ENCODE measurements at places on chromosomes 7 and 10.

- no peak for DNase-seq
These were observed 129.6 kb upstream of the MKLN1 start for GRCh38 chr7:131197920-131198615.

- no peak for DNase-seq
These were observed 177.3 kb upstream of the GRB10 start for GRCh38 chr7:50959991-50960390.

GRCh38 chr10:112526139-112526538 lies 79.1 kb downstream of the VTI1A start:
- DNase-seq = no peak

- peak; percentile 40 for DNase-seq
These were observed 52.8 kb downstream of the DLG5 start for GRCh38 chr10:77873536-77874380.

- DNase-seq = no peak
These were observed 43.5 kb downstream of the NPS start for GRCh38 chr10:127592586-127592985.

DNA sequence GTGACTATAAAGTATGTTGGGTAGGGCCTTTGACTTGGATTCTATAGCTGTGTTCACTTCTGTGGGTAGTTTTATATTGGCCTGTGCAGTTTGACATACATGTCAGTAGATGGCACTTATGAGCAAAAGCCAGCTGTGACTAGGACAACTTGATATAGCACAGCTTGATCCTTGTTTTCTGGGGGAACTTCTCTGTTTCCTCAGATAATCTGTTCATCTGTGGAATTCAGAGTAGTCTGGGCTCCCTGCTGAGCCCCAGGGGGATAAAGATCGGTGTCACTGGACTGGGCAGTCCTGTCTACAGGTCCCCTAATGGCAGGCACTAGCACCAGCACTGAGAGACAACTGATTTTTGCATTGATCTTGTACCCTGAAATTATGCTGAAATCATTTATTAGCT lies 25.4 kb downstream of the CYP2C9 start:
- DNase-seq = peak; percentile 16

DNA sequence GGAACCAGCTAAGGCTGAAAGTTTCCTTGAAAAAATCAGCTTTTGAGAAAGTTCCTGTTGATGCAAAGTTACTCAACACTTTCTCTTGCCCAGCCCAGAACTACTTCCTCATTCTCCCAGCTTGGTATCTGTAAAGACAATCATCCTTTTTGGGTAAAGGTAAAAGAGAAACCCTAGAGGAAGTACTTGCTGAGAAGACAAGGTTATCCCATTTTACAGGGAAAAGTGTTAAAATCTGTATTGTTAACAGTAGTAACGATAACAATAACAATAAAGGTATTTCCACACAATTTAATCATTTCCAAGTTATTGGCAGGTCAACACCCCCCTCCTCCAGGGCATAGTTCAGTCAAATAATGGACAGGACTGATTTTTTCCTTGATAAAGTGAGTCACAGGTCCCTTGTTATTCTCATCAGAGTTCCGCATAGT lies 2.4 kb downstream of the ALOX5 start:
- DNase-seq = no peak

DNA sequence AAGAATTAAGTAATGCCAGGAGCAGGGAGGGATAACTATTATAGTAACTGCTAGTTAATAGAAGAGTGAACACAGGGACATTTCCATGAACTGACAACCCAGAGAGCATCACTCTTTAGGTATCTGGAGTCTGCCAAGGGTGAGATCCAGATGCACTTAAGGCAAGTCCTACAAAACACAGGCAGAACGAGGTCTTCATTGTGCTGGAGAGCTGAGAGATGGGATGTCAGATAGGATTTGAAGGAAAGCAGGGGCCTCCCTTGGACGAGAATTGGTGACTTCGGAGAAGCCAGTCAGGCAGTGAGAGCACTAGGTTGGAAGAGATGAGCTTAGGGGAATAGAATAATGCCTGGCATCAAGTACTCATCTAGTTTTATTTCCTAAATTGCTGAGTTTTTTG lies 684.5 kb downstream of the GATA3 start:
- DNase-seq = no peak

DNA sequence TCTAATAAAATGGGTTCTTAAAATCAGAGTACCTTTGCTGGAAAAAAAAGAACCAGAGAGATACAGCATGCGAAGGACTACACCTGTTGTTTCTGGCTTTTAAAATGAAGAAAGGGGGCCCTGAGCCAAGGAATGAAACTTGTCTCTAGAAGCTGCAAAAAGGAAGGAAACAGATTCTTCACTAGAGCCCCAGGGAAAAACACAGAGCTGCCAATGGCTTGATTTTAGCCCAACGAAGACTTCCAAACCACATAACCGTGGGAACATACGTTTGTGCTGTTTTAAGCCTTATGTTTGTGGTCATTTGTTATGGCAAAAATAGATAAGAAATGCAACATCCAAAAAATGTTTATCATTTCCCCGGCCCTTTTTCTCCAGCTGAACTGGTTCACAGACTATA lies 780.0 kb downstream of the SORCS1 start:
- DNase-seq = no peak

DNA sequence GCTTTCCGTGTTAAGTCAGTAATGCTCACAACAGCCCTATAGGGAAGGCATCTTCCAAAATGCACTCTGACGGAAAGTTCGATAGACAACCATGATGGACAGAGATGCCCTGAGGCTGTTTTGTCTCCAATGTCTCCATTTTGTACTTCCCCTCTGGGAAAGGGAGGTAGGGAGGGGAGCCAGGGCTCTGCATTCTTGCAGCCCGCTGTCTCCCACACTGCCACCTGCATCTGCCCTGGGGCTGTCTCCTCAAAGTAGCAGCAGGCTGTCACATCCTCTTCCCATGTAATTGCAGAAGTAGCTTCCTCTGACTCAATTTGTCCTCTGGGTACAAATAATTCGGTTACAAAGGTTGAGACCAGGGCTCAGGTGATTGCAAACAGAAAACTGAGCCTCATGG lies 131.4 kb downstream of the GPAM start:
- DNase-seq = no peak

DNA sequence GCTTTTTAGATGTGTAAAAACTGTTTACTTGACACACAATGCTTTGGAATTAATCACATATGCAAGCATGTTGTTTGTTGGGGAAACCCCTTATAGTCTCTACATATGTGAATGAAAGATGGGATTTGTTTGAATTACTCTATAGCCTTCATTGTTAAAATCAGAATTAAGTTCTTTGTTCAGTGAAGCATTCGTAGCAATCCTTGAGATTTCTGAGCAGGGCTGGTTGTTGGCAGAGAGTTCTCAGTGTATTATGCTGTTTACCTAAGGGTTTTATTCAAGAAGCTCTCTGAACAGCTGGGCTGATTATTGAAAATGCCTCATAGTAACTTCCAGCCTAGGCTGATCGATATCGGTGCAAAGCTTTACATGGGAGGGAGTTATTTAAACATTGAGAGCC lies 190.9 kb downstream of the VTI1A start:
- DNase-seq = no peak

DNA sequence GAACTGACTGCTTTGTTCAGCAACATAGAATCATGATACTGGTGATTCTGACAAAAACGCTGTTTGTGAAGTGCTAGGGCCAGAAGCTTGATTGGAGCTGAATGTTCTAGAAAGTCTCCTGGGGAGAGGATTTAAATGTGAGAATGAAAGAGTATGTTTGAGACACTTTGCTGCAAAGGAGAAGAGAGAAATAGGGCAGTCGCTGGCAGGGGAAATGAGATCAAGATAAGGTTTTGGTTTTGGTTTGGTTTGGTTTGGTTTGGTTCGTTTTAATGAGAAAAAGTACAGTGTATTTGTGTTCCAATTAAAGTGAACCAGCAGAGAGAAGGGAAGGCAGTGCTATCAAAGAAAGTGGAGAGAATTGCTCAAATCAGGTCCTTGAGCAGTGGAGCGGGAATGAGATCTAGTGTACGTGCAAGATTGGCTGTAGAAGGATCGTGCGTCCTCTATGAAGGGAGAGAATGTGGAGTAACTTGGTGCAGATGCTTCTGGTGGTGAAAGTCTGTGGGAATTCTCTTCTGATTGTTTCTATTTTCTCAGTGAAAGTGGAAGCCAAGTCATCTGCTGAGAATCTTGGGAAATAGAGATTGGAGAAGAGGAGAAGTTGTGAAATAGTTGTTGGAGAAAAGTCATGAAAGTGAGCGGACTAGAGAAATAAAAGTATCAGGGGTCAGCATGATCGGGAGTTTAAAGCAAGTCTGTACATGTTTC lies 270.5 kb downstream of the CCDC3 start:
- DNase-seq = no peak

DNA sequence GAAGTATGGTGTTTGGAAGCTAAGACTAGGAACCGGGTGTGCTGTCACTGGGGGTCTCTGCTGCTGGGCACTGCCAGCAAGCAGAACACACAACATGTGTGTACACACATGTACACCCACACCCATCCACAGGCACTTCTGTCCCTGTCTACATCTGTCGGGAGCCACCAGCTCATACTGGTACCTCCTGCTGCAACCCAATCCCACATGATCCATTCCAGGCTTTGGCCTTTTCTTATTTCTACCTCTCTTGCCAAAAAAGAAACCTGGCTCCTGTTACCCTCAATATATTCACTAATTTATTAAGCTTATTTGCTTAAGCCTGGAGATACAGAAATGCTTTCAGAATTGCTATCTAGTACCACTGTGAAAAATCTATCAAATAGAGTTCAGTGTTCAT lies 246.0 kb downstream of the DIP2C start:
- DNase-seq = no peak

DNA sequence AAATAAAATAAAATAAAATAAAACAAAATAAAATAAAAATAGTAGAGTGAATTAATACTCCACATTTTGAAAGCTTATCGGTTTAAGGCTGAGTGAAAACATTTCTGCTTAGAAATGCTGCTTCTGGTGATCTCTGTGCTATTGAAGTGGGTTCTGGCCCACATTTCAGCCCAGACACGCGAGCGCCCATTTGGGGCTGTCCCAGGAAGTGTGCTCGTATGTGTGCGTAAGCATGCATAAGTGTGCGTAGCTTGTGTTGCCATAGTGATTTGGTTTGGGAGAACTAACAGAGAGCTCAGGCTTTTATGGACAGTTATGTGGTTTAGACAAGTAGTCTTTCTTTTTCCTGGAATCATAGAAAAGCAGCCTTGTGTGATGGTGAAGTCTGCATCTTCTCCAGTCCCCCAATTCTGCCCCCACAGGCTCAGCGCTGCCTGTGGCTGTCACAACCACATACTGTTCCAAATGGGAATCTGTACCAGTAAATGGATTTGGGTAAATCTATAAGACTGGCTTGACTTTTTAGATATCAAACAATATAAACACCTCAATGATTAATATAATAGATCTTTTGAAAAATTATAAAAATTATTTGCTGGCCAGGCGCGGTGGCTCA lies 29.8 kb upstream of the PURB start:
- DNase-seq = no peak

- DNase-seq = peak; percentile 78
These were observed 125.6 kb upstream of the TNRC18 start for GRCh38 chr7:5549096-5549763.

- DNase-seq = no peak
These were observed 10.0 kb downstream of the ARPC1B start for GRCh38 chr7:99384523-99384922.

- no peak for DNase-seq
These were observed 69.0 kb downstream of the DKK1 start for GRCh38 chr10:52383088-52383487.

DNA sequence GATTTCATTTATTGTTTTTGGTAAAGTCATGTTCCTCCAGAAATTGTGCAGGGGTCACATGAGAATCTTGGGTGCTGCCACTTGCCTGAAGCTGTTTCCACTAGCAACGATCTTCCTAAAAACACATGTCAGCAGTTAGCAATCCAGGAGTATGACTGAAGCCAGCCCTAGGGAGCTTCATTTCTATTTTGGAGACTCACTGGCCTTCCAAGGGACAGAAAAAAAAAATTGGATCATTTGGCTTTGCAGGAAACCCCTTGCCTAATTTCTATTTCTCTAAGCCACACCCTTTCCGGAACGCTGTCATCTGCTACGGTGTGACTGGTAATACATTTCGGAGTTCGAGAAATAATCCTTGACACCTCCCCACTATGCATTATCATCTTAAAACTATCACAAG lies 204.7 kb downstream of the TAX1BP1 start:
- no peak for DNase-seq

GRCh38 chr7:98360221-98361130 lies 40.4 kb downstream of the BAIAP2L1 start:
- DNase-seq = peak; percentile 88

- no peak for DNase-seq
These were observed 37.0 kb upstream of the NRF1 start for GRCh38 chr7:129574487-129574886.

DNA sequence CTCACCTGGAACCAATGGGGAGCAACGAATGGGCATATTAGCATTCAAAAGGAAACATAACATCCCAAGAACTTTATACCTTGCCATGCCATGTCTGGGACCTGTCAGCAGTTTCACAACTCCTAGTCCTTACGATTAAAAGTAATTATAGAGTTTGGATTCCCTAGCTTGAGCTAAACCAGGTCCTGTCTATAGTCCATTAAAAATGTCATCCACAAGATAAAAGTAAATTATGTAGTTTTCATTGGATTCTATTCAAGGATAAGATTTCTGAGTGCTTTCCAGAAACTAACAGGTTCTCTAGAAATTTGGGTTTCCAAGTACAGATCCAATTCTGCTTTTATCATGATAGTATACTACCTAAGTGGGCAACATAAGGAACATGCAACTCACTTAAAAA lies 163.6 kb upstream of the PTN start:
- DNase-seq = no peak

GRCh38 chr10:109940117-109940516 lies 16.8 kb upstream of the XPNPEP1 start:
- DNase-seq = no peak

GRCh38 chr7:31679574-31680305 lies 7.3 kb upstream of the PPP1R17 start:
- no peak for DNase-seq

- no peak for DNase-seq
These were observed 9.8 kb upstream of the PARD3 start for GRCh38 chr10:34824870-34825269.
